ENCODE measurements at places on chromosomes 1 and 21.

DNA sequence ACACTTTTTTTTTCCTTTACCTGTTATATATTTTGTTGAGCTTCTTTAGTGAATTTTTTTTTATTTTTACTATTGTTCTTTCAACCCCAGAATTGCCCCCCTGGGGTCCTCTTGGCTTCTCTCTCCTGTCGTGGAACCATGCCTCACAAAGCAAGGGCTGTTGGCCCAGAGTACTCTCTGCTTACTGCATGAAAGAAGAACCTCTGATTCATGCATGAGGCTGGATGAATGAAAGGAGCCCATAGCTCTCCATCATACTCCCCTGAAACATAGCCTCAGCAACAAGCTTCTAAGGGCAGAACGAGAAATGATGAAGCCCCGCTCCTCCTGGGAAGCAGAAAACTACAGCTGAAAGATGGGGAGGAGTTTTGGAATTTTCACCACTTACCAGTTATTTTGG, 1441.0 kb downstream of the BRINP3 start:
- DNase-seq: no peak

DNA sequence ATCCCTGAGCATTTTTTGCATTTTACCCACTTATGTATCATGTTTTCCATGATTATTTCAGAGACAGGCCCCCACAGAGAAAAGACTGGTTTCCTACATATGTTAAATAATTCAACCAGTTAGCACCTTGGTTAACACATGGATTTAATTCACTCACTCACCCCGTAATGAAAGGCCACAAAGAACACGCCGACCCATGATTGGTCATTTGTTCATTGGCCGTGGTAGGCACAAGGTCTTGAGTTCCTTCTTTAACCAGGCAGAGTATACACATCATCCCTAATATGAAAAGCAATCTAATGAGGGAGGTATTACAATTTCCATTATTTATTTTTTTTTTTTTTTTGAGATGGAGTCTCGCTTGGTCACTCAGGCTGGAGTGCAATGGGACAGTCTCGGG, 50.6 kb downstream of the RPS6KA1 start:
- no peak for DNase-seq

GRCh38 chr1:92924501-92924900, 36.8 kb downstream of the DIPK1A start:
- no peak for DNase-seq

- DNase-seq: no peak
Observed at GRCh38 chr1:187551061-187551460, 722.3 kb downstream of the PLA2G4A start.

DNA sequence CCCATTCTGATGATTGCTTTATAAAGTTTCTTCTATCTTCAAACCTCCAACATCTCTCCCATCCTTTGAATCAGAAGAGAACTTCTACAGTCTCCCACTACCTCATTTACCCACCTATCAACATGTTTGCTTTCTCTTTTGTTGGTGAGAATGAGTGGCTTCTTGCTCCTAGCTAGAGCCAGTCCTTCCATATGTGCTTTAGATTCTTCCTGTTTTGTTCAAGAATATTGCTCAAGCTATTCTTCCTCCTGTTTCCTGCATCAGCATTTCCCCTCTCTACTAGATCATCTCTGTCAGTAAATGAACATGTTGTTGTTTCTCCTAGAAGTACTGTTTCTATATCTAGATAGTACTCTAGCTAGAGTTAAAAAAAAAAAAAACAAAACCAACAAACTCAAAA, 6.3 kb downstream of the ATF6 start:
- DNase-seq: no peak

GRCh38 chr1:25623731-25624130, 7.1 kb downstream of the MAN1C1 start:
- no peak for DNase-seq

DNA sequence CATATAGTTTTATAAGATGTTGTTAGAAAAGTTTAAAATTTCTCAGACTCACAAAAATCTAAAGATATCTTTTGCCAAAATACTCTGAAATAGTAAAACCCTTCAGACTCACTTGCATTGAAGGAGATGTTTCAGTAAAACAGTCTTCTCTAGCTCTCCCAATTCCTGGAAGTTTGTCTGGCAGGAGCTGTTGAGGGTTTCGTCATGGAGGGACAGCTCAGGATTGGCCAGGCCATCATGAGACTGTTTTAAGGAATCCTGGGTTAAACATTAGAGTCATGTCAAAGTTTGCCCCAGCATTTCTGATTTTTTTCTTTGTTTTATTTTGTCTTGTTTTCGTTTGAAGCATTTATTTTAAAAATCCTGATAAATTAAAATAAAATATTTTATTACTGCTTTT, 293.8 kb upstream of the PBX1 start:
- DNase-seq: no peak

- no peak for DNase-seq
Observed at GRCh38 chr1:209729436-209729835, 24.8 kb downstream of the HSD11B1 start.

DNA sequence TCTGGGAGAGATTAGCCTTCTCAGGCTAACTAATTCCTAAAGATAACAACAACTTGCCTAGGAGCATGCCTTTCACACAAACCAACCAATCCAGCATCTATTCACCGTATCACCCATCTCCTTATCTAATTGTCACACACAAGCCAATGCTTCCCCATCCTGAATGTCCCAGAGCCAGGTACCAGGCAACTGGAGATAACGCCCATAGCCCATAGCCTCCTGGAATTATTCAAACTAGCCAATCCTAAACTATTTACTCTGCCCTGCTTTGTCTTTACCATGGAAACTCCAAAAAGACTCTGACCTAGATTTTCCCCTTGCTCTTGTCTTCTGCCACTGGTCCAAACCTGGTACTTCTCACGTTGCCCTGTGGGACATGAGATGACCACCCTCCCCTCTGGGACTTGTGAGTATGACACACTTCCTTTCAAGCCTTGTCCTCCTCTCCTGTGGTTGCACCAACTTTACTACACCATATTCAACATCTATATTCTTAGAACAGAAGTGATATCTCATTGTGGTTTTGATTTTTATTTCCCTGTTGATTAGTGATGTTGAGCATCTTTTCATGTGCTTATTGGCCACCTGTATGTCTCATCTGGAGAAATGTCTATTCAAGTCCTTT, 8.8 kb upstream of the ATG4C start:
- DNase-seq: no peak

DNA sequence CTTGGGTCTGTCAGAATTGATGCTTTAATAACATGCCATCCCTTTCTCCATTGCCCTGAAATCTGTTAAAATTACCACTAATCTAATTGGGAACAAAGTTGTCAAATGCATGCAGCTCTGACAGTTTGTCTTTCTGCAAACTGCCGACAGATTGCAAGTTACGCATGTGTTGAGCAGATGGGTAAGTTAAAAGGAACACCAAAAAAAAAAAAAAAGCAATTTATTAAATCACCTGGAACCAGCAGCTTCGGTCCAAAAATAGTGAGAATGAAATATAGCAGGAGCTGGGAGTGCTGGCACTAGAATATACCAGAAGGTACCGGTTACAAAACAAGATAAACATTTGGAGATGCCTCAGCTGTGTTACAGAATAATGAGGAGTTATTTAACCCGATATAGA, 149.6 kb upstream of the C1orf87 start:
- no peak for DNase-seq

DNA sequence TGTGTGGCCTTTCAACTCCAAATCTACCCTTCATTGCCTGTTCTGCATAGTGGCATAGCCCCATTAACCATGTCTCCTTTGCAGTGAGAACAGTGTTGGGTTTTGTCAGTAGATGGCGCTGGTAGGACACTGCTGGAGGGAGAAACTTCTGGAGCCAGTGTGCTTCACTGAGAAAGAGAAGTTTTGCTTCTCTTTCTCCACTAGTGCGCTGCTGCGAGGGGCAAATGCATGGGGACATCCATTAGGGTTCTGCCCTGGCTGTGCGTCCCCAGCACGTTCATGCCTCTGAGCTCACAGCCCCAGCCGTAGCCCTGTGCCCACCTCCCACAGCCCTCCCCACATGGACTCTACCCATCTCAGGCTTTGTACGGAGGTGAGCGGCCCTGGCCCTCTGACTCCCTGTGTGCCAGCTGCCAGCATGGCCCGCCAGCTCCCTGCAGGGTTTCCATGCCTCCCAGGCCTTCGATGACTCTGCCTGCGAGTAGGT, 53.1 kb downstream of the RIMS3 start:
- DNase-seq: peak; percentile 71

DNA sequence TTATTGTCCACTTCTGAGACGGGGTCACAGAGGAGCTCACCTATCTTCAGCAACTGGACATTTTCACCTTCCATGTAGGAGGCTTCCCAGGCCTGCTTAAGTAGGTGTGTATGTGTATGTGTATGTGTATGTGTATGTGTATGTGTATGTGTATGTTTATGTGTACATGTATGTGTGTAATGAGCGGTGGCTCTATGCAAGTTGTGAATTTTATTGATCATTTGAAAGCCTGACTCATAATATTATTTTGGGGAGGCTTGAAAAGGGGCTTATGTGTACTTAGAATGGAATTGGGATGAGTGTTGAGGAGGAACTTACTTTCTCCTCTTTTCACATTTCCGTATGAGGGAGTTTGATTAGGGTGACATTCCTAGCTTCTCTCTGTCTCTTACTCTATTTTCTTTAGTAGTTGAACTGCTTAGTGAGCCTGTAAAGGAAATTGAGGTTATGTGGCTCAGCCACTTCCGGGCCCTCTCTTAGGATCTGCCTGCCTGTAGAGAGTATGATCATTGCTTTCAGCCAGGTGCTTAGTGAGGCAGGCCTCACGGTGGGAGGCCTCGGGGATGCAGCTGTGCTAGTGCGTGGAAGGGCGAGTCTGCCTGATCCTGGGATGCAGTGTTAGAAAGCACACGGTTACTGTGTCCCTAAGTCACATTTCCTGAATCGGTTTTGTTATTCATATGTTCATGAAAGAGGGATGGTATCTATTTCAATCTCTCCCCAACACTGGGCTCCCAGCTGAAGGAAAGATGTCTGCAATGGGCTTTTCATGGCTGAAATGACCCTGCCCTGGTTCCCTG, 61.0 kb downstream of the IER5 start:
- DNase-seq: no peak

Data from EH (cell line).